AG04449 (cell line): ENCODE measurements at places on chromosomes 1 and 21.

GRCh38 chr1:3668585-3669300 lies 16.4 kb downstream of the TP73 start:
- no peak for DNase-seq

DNA sequence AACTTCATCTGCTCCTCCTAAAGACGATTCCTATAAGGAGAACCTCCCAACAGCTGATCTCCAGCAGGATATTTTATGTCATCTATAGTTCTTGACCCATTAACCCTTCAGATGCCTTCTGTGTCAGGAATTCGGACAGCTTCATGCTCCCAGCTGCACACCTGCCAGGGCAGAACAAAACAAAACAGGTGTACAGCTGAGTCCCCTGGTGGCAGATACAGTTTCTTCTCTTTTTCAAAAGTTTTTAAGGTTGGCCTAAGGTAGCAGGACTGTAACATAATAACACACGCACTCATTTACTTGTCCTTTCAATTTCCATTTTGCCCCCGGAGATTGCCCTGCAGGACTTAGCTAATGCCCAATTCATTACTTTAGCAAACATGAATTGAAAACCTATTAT lies 218.3 kb downstream of the S1PR1 start:
- no peak for DNase-seq

- no peak for DNase-seq
These were observed 7.9 kb downstream of the LEFTY2 start for GRCh38 chr1:225933072-225933471.

DNA sequence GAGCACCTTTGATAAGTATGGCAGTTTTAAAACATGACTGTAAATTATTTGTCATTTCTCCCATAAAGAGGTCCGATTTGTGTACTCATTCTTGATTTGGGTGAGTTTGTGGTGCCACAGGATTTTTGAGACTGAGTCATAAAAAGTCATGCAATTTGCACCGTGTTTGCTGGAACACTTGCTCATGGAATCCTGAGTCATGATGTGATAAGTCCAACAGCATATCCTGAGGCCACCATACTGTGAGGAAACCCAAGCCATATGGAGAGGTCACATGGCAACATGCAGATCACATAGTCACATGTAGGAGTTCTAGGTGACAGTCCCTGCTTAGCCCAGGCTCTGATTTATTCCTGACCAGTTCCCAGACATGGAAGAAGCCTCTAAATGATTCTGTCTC lies 40.8 kb upstream of the PRRX1 start:
- peak; percentile 56 for DNase-seq

DNA sequence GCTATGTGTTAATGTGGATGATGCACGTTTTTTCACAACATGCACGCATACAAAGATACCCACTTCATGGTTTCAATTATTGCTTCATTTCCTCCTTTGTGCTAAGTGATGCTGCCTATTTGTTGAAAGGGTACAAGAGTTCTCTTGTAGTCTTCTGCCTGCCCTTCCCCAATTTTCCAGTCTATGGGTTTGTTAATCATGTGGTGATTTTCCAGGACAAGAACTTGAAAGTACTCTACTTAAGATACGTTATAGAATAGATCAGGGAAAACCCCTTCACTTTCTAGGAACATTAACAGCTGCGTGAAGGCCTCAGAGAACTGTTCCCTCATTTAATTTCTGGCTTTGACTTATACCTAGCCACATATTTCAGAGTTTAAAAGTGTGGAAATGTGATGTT lies 52.1 kb upstream of the SLC44A3 start:
- no peak for DNase-seq

- no peak for DNase-seq
These were observed 78.6 kb upstream of the TTC34 start for GRCh38 chr1:2880086-2880485.

GRCh38 chr1:225874431-225874830 lies 7.7 kb downstream of the TMEM63A start:
- DNase-seq: no peak
